ENCODE measurements at places on chromosomes 5 and 9. TPM values are rescaled to one million over a fixed set of nuclear protein-coding genes. Genes with fewer than 3 reads are reported as not detected.

Gene CNTLN
- 3.8 TPM for total RNA-seq

Gene BTNL8
- total RNA-seq = not detected

Gene NOXA1
- total RNA-seq = 0.84 TPM

Gene SEPTIN8
- 68.6 TPM for total RNA-seq

Gene BAG1
- total RNA-seq = 59.0 TPM

Gene NR4A3
- total RNA-seq = 0.41 TPM

Gene RNF183
- not detected for total RNA-seq

Gene PDCD1LG2
- 1.8 TPM for total RNA-seq

Gene TUSC1
- total RNA-seq = 13.7 TPM

Gene ANKRD18B
- 3.8 TPM for total RNA-seq

Gene ROR2
- 2.9 TPM for total RNA-seq

Gene PPP3R2
- total RNA-seq = not detected

Gene DAB2
- total RNA-seq = 12.6 TPM

Gene DNLZ
- 24.3 TPM for total RNA-seq

Gene FOXD1
- 14.7 TPM for total RNA-seq

Gene ARSI
- total RNA-seq = 2.4 TPM

Gene SPATA31C1
- total RNA-seq = not detected

Gene OTP
- not detected for total RNA-seq

Gene LPAR1
- 4.6 TPM for total RNA-seq

Gene RNF208
- 4.2 TPM for total RNA-seq

Gene GRIN1
- total RNA-seq = not detected

Gene SLC46A2
- total RNA-seq = not detected

Gene ARID3C
- 0.48 TPM for total RNA-seq

Gene FYB1
- not detected for total RNA-seq

Gene ZBED3
- 6.0 TPM for total RNA-seq

Gene PCDHA3
- 0.07 TPM for total RNA-seq

Gene SNCAIP
- 3.0 TPM for total RNA-seq

Gene ZNF618
- total RNA-seq = 12.1 TPM

Gene FSTL4
- not detected for total RNA-seq

Gene ANAPC2
- total RNA-seq = 18.8 TPM

Gene ARL14EPL
- not detected for total RNA-seq

Gene RASEF
- 10.2 TPM for total RNA-seq

Gene DAB2IP
- 51.1 TPM for total RNA-seq

Gene IQGAP2
- 11.7 TPM for total RNA-seq

Gene SLC6A18
- not detected for total RNA-seq

Gene ADAM19
- 61.0 TPM for total RNA-seq

Gene CA9
- 0.27 TPM for total RNA-seq

Gene NIPSNAP3A
- 25.2 TPM for total RNA-seq

Gene KCNMB1
- 0.04 TPM for total RNA-seq

Gene MAP1B
- total RNA-seq = 136 TPM

Gene OMD
- total RNA-seq = not detected

Gene PARP8
- total RNA-seq = 33.7 TPM

Gene CDC14B
- total RNA-seq = 14.2 TPM

Gene GPR150
- not detected for total RNA-seq

Gene CDH12
- total RNA-seq = not detected

Gene ASTN2
- total RNA-seq = 12.2 TPM

Gene PCDHB8
- 0.34 TPM for total RNA-seq

Gene CDH9
- not detected for total RNA-seq

Gene FOXD4L6
- not detected for total RNA-seq

Gene PCDHB3
- total RNA-seq = 1.9 TPM

Gene SPINK1
- total RNA-seq = not detected

Gene PRRC1
- 41.6 TPM for total RNA-seq
